ENCODE measurements at places on chromosomes 4 and X. TPM values are rescaled to one million over a fixed set of nuclear protein-coding genes. Genes with fewer than 3 reads are reported as not detected.

GRCh38 chr4:187172340-187172761 lies 448.7 kb upstream of the FAT1 start:
- peaks cover 35% of the 10 kb centered on the region for H3K4me1 ChIP-seq
- peak; percentile 91 for DNase-seq
- no peak overlapping the region for H3K4me3 ChIP-seq
- H3K27ac ChIP-seq, result peak overlapping the region; percentile 85
- H3K36me3 ChIP-seq, result no peaks in the 10 kb centered on the region

GRCh38 chrX:122579526-122579925 lies 604.6 kb upstream of the GRIA3 start:
- no peak overlapping the region for H3K27ac ChIP-seq
- H3K27me3 ChIP-seq, result no peaks in the 10 kb centered on the region
- H3K4me1 ChIP-seq, result no peaks in the 10 kb centered on the region

DNA sequence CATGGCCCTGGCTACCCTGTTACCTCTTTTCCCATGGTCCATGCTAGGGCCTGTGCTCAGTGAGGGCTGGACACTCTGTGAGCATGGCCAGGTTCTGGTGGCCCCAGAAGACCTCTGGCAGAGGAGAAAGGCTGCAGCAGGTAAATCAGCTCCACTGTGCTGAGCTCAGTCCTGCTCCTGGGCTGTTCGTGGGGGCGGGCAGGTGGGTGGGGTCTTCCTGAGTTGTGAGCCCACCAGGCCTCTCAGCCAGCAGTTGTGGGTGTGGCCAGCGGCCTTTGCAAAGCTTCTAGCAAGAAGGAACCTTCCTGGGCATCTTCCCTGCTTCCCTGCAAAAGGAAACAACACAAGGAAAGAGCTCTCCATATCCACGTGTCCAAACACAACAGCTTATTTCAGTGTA lies 85.3 kb upstream of the STX18 start:
- no peaks in the 10 kb centered on the region for H3K27me3 ChIP-seq
- H3K27ac ChIP-seq, result no peak overlapping the region
- H3K4me1 ChIP-seq, result no peaks in the 10 kb centered on the region
- no peaks in the 10 kb centered on the region for H3K36me3 ChIP-seq
- H3K4me3 ChIP-seq, result no peak overlapping the region

Gene HNRNPH2
- total RNA-seq, result 71.8 TPM
